ENCODE measurements at places on chromosomes 2 and 18.

DNA sequence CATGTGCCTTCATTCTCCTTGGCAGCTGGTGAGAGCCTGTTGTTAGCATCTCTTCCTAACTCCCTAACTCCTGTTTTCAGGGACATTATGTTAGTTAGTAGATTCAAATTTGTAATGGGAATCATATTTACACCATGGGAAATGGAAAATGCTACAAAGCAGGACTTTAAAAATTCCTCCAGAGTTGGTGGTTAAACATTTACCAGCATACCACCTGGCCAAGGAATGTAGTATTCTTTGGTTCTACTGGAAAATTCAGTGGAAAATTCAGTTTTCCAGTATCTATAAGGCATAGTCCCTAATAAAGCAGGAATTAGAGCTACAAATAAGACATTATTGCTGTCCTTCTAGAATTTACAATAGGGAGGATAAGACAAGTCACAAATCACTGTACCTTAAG, 291.7 kb downstream of the GPD2 start:
- no peak for DNase-seq

DNA sequence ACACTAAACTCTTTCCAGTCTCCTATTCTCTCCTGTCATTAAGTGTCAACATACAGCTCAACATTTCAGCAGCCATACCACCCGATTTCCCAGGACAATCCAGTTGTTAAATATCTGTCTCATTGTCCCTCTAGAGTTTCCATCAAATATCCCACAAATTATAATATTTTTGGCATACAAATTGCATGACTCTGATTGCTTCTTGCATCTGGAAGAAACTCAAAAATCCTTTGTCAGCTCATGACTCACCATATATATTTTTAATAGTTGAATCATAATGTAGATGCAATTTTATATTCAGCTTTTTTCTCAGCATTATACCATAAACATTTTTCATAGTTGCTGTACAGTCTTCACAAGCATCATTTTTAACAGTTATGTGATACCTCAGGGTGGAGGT, 7.2 kb downstream of the SLC30A3 start:
- no peak for DNase-seq

DNA sequence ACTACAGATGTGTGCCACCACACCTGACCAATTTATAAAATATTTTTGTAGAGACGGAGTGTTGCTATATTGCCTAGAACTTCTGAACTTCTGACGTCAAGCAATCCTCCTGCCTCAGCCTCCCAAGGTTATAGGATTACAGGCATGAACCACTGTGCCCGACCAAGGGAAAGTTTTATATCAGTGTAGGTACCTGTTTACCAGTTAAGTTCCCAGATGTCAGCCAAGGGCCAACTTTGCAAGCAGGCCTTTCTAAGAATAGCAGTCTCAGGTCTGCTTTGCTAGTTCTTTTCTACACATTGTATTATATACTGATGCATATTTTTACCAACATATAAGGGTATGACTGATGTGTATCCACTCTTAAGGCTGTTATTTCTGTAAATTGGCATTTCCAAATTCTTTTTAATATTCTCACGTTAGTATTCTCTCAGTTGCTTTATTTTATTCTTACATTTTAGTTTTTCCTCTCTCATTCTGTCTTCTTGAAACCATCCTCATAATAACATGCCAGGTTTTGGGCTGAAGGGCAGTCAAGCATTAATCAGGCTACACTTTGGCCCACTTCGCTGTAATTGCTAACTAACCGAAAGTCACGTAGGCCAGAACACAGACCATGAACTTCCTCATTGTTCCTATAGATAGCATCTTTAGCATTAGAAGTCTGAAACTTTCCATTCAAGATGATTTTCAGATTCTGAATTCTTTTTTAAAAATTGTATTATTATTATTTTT, 25.0 kb upstream of the CXXC1 start:
- DNase-seq = no peak

- no peak for DNase-seq
Observed at GRCh38 chr2:15968280-15969178, 28.2 kb downstream of the MYCN start.

DNA sequence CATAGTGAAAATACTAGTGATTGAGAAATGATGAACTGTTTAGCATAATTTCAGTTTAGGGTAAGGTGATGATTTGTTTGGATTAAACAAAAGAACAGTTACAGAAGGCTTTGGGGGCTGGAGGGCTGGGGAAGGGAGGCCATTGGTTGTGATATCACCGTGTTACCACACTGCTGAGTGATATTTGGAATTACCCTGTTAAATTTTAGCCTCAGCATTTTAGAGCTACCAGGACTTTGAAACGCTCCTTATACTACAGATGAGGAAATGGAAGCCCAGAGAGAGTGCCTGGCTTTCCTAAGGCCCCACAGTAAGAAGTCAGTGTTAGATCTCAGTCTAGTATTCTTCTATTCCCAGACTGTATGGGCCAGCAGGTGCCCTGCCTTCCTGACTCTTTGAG, 15.6 kb downstream of the ARHGEF33 start:
- DNase-seq = no peak

- no peak for DNase-seq
Observed at GRCh38 chr2:44821500-44821899, 120.0 kb upstream of the SIX3 start.

- DNase-seq = no peak
Observed at GRCh38 chr2:219538504-219538951, 5.1 kb downstream of the CHPF start.

DNA sequence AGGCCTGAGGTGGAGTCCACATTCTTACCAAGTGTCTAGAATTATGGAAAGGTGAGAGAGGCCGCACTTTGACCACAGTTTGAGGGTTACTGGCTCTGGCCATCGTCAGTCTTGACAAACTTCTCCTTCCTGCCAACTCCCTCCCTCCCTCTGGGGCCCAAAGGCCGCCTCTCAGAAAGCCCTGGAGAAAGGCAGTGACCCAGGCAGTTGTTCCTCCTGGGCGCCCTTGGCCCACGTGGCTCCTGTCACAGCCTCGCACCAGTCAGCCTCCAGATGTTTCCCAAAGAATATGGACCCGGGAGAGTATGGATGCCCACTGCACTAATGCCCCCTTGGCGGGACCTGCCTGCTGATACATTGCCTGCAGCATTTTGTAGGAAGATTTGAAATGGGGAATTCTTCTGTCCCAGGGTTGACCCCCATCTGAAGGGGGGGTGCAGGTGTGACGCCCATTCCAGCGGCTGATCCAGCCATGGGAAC, 61.7 kb downstream of the ASB1 start:
- DNase-seq = no peak

DNA sequence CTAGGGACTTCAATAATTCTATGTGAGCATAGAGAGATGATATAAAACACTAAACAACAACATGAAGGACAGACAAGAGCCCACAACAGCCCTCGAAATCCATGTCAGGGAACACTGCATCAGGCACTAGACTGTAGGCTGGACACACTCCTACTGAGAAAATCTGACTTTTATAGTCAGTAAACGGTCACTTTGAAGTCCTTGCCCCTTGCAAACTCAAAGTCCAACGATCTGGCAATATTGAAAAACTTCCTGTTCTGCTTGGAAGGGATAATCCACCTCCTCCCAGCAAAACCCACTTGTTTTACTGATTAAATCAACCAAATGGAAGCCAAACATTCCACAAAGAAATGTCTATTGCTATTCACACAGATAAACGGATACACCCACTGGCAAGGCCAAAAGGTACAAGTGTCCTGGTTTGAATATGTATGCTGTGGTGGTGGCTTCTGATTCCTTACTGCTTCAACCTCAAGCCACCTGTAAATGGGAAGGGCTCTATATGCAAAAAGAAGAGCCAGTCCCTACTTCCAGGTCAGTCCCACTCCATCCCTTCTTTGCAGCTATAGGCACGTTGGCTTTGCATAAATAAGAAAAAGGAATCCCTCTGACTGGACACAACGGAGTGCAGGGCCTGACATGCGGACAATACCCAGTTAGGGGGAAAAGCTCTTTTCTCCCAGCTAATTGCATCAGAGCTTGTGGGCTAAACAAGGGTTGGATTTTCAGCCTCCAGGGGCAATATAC, 56.6 kb downstream of the STK39 start:
- DNase-seq = no peak

DNA sequence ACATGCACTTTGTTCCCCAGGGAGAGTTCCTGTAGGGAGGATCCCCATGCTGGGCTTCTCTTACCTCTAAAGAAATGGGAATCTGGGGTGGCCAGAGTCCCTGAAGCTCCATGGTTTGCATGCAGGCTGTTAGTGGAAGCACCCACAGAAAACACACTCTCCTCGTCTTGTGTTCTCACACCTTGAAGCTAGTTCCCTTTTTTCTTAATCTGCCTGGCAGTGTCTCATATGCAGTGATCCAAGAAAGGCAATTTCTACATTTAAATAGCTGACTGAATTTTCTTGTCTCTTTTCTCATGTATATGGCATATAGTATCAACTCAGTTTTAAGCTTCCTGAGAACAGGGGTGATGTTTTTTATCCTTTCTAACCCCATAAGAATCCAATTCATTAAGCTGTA, 65.0 kb downstream of the LINC00305 start:
- DNase-seq = no peak

All from immature natural killer cell (primary cell).